Activated T-helper 1 cell treated with Interleukin-2 at 50 U/mL for 16 hours (primary cell): ENCODE measurements at places on chromosomes 4 and X.
A peak's percentile ranks its signal among the peaks of the same experiment; 100 is the strongest.

DNA sequence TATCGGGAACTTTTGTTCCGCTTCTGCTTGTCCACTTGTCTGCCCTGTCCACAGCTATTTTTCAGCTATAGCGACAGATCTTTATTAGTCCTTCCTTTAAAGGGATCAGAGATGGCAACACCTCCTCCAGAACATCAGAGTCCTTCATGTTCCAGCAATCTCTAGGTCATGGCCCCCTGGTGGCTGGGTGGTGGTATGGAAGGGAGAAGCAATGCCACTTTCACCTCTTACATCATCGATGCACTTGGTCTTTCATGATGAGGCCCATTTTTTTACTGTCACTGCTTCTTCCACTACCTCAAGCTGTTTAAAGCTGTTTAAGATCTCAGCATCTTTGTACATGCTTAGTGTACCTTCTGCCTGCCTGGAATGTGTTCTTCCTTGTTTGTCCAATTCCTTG, 106.7 kb downstream of the ARHGAP6 start:
- peak; percentile 21 for DNase-seq

- no peak for DNase-seq
Measured at GRCh38 chr4:11111876-11112275, 316.8 kb downstream of the HS3ST1 start.

- DNase-seq, result no peak
Measured at GRCh38 chrX:45186643-45187026, 14.0 kb downstream of the DIPK2B start.

DNA sequence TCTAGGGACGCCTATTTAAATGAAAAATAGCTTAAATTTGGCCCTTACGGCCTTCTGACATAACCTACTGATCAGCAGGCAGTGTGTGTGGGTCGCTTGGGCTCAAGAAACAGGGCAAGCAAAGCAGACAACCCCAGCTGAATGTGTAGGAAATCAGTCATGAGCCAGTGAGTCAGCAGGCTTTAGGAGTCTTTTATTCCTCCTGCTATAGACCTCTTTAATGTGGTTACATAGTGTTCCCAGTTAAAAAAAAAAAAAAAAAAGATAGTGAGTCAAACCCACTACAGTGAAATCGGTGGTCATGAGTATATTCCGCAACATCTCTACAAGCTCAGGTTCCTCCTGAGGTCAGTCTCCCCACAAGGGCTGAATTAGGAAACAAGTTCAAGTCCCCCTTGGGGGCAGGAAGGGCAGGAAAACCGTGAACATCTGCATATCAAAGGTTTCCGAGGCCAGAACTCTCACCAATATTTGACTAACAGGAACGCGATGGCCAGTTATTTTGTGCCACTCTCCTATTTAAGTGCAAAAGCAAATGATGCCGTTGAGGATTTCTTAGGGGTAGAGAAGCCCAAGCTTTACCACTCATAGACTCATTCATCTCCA, 32.7 kb downstream of the ACSL1 start:
- DNase-seq, result peak; percentile 13

DNA sequence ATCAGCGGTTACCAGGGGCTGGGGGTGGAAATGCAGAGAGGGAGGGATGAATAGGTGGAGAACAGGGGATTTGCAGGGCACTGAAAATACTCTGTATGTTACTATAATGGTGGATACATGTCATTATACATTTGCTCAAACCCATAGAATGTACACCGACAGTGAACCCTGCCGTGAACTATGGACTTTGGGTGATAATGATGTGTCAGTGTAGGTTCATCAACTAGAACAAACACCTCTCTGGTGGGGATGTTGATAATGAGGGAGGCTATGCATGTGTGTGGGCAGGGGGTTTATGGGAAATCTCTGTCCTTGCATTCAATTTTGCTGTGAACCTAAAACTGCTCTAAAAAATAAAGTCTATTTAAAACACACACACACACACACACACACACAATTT, 11.5 kb downstream of the HPSE start:
- DNase-seq, result no peak

DNA sequence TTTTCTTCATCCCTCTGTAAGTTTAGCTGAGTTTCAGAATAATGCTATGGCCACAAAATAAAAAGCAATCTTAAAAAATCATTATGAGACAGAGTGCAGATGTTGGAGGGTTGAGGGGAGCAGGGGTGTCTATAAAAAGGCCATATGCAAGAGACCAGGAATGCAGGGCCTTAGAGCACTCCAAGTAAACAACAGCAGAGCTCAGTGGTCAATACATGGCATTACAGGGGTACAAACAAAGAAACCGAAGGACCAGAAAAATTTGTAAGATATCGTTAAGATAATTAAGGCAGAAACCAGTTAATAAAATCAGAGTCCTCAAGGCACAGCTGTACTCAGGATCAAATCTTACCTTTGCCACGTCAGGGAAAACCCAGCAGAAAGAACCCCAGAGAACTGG, 28.4 kb upstream of the NDST3 start:
- DNase-seq, result no peak

GRCh38 chr4:24809815-24810405, 14.5 kb downstream of the SOD3 start:
- DNase-seq, result no peak

DNA sequence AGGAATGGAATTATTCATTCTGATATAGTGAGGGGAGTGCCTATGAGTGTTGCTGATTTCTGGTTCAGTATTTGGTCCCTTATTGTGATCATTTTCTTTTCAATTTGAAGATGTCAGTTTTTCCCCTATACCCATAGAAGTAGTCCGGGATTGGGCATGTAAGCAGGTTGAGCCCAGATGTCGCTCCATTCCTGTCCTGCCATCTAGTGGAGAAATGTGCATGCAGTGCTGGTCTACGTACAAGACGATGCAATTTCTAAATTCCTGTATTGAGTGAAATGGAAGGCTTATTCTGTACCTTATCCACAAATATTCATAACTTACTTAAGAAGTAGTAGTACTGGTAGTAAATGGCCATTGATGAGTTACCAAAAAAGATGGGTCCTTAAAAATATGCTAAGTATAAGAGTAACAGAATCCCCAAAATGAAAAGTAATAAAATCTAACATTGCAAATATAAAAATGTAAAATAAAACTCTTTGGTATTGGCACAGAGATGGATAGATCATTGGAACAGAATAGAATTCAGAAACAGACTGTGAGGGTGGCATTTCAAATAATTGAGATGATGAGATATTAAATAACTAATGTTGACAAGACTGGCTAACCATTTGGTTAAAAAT, 60.9 kb downstream of the UGT8 start:
- no peak for DNase-seq

DNA sequence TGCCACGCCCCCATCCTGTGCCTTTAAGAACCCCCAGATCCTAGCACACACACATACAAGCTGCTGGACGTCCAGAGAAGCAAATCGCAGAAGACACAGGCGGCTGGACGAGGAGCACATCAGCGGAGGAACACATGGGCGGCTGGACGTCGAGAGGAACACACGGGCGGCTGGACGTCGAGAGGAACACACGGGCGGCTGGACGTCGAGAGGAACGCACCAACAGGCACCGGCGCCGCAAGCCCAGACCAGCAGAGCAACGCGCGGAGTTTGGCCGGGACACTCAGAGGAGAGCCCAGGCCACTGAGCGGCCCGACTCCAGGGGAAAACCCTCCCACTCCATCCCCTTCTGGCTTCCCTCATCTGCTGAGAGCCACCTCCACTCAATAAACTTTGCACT, 17.2 kb downstream of the ZCCHC13 start:
- no peak for DNase-seq

GRCh38 chr4:95165926-95166524, 382.7 kb downstream of the UNC5C start:
- DNase-seq, result no peak

DNA sequence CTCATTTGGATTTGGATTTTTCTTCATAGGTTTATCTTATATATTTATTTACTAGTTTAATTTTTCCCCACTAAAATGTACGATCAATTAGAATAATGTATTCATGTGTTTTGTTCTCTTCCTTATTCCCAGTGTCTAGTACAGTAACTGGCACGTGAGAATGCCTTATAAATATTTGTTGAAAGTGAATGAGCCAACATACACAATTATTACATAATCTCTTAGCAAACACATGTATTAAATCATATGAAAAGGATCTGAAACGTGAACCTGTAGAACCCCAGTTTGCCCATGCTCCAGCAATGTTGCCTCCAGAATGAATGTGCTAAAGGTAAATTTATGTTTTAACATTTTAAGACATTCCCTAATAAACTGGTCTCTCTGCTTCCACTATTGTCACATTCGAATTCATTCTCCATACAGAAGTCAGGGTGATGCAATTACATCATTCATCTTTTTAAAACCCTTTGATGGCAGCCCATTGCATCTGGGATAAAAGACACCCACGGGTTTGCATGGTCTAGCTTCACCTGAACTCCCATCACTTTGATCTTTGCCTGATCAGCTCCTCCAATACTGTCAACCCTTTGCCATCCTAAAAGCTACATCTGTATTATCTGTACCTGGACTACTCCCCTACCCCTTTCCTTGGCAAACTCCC, 30.7 kb upstream of the AREG start:
- DNase-seq, result no peak

GRCh38 chr4:174702979-174703478, 126.0 kb downstream of the GLRA3 start:
- no peak for DNase-seq

DNA sequence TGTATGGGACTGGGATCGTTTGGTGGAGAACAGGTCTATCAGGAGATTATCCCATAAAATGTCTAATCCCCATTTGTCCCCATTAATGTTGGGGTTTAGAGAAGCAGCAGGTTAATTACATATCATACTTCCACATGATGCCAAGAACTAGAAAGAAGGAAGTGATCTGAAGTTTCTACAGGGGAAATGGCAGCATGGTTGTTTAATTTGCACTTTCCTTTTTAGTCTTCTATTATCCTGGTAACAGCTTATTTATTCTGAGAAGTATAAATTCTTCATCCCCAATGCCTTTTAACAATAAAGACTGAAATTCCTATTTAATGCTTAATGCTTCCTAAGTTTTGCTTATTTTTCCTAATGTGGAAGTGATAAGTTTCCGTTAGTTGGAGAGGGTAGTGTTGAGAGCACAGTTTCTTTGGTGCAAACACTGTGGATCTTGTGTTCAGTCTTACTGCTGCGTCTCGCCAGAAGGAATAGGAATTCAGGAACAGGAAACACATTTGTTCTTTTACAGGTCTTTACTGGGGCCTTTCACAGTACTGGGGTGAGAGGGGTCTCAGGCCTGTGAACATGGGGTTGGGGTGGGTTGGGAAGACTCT, 59.5 kb upstream of the TADA2B start:
- DNase-seq, result no peak

GRCh38 chr4:189828081-189828697, 112.5 kb upstream of the FRG1 start:
- DNase-seq, result no peak

DNA sequence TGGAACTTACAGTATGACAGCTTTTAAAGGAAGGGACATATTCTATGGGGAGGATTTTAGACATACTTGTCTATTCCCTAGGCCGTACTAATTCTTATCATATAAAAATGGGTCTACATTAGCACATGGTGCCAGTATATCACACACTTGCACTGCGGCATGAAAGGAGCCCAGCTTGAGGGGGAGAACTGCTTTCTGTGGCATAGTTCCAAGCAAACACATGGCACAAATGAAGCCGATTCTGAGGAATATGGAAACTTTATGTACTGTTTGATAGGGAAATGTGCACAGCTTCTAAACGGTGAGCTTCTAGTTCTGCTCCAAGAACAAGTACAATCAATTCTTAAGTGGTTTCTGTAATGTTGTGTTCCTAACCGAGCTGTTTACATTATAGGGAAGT, 675.6 kb upstream of the FTHL17 start:
- DNase-seq, result no peak

DNA sequence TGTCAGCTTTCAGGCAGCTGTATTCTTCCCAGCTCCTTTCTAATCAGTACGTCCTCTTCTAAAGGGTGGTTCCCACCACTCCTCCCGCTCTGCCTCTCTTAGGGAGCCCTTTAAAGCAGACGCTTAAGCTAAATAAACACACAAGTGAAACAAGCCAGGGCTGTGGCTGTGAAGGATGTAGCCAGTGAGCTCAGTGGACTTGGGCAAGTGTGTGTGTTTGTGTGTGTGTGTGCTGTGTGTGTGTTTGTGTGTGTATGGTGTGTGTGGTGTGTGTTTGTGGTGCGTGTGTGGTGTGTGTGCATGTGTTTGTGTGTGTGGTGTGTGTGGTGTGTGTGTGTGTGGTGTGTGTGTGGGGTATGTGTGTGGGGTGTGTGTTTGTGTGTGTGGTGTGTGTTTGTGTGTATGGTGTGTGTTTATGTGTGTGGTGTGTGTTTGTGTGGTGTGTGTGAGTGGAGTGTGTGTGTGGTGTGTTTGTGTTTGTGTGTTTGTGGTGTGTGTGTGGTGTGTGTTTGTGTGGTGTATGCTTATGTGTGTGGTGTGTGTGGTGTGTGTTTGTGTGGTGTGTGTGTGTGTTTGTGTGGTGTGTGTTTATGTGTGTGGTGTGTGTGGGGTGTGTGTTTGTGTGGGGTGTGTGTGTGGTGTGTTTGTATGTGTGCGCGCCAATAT, 283.3 kb downstream of the PTTG2 start:
- DNase-seq, result no peak

- DNase-seq, result no peak
Measured at GRCh38 chr4:119210775-119211174, 1.7 kb upstream of the USP53 start.

GRCh38 chr4:5112333-5113095, 61.2 kb downstream of the STK32B start:
- DNase-seq, result no peak

DNA sequence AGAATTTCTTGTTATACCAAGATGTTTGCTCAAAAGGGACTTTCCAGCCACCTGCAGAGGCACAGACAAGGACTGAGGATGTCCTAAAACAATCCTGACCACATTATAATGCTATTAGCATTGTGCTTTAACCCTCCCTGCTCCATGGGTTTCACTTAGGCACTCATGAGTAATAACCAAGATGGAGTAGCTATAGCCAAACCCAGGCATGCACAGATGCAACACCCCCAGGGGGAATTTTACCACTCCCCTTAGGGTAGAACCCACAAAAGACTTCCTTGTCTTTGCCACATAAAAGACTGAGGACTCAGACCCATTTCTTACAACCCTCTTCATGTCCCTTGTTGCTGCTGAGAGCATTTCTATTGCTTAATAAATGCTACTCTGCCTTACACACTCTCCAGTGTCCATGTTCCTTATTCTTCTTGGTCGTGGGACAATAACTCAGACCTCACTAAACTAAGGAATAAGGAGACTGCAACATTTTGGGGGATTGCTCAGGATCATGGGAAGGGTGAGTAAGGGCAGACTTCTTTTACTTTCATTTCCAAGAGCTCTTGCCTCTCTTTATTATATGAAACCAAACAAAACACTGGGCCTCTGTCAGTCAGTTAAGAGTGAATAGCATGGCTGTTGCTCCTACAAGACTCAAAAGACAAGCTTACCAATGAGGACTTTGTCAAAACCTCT, 103.5 kb downstream of the TECRL start:
- no peak for DNase-seq

- no peak for DNase-seq
Measured at GRCh38 chr4:31069151-31069550, 349.0 kb downstream of the PCDH7 start.
